ENCODE measurements at places on chromosomes 12 and 14.
A peak's percentile ranks its signal among the peaks of the same experiment; 100 is the strongest.

DNA sequence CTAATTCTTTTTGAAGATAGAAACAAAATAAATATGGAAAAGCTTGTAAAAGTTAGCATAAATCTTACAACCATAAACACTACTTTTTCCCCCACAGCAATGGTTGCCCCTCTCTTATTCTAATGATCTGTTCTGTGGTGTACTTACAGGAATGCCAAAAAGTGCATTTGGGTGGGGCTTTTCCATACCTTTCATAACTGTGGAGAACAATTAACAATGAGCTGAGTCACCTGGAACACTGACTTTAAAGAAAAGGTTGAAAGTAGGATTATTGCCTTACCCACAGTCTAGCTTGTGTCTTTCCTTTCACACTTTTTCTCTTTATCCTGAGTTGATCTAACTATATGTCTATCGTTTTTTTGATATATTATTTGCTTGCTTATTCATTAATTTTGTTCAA is 86.9 kb downstream of the TPH2 start:
- DNase-seq: no peak

DNA sequence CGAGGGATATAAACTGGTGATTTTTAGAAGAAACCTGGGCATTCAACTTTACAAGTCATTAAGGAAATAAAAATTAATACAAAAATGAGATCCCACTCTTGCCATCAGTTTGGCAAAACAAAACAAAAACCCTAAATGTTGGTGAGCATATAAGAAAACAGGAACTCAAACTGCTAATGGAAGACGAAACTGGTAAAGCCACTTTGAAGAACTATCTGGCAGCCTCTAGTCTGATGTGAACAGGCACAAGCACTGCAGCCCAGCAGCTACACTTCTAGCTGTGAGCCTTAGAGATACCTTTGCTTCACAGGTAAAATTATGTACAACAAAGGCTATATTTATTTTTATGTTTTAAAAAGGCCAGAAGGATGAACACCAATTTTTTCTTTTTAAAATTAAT is 459.6 kb downstream of the ZFP36L1 start:
- DNase-seq: no peak

DNA sequence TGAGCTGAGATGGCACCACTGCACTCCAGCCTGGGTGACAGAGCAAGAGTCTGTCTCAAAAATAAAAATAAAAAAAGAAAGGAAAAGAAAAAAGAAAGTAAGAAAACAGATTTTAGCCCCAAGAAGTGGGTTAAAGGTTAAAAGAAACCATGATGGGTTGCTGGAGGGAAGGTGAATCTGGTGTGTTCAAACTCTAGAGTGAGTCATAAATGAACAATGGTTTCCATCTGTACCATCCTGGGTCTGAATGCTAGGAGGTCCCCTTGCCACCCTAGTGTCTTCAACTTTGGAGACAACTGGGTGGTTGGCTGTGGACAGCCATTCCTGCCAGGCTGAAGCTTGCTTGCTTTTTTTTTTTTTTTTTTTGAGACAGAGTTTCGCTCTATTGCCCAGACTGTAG is 1.6 kb upstream of the RPS26 start:
- DNase-seq: peak; percentile 30

DNA sequence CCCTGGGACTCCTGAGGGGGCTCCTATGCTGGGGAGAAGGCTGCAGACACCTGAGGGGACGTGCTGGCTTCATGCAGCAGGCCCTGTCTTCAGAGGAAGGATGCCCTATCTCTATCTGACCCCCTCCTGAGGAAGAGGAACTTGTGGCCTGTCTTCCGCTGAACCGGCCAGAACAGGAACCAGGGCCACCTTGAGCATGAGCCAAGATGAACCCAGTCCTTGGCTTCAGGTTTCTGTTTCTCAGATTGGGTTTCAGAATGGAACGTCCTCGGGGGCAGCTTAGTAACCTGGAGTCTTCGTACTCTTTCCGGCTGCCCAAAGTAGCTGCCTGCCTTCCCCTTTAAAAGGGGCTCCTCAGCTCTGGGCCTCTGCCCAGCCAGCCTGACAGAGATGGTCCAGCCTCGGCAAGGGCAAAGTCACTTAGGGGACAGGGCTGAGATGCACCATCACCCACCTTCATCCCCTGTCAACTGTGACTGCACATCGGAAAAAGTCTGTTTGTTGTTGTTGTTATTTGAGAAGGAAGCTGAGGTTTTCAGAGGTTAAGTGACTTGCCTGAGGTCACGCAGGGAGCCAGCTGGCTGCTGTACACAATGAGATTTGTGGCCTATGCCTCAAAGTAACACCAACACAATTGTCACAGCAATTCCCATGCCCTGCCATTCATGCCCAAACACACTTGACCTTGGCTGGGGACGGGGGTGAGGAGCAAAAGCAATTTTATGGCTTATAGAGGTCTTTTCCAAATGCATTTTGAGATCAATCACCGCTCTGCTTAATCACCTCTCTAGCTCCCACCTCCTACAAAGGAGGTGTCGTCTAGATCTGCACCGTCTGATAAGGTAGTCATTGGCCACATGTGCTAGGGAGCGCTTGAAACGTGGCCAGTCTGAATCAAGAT is 13.4 kb downstream of the ASB2 start:
- DNase-seq: no peak

- DNase-seq: no peak
Measured at GRCh38 chr12:22802883-22803630, 178.1 kb downstream of the ETNK1 start.

GRCh38 chr14:64730681-64731080 is 26.5 kb downstream of the PLEKHG3 start:
- no peak for DNase-seq

DNA sequence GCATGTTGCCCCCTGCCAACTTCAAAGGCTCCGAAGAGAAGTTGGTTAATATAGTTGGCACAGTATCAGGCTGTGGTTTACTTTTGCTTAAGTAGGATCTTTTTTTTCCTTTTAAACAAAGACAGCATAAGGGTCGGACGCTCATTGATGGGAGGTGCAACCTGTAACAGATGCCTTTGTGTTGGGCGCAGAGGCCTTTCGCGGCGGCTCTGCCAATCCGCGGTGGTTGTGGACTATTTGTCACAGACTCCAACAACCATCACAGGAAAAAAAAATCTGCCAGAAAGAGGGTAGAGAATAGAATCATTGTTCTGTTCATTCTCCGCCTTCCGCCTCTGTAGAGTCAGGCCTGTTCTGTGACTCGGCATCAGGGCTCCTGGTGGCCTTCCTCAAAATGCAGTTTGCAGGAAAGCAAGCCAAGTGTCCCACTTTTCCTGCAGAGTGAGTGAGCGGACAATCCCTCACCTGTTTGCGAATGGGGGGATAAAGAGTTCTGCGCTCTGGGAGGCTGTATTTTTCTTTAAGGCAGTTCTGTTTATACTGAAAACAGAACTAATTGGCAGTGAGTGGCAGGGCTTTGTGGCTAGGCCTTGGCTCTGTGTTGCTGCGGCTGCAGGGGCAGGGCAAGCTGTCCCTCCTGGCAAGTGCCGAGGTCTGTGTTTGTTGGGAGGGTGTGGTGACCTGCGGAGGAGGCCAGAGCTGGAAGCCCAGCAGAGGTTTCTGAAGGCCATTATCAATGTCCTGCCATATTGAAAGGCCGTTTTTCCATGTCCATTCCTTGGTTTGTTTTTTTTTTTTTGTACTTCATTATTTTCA is 83.0 kb upstream of the PIWIL1 start:
- DNase-seq: no peak

DNA sequence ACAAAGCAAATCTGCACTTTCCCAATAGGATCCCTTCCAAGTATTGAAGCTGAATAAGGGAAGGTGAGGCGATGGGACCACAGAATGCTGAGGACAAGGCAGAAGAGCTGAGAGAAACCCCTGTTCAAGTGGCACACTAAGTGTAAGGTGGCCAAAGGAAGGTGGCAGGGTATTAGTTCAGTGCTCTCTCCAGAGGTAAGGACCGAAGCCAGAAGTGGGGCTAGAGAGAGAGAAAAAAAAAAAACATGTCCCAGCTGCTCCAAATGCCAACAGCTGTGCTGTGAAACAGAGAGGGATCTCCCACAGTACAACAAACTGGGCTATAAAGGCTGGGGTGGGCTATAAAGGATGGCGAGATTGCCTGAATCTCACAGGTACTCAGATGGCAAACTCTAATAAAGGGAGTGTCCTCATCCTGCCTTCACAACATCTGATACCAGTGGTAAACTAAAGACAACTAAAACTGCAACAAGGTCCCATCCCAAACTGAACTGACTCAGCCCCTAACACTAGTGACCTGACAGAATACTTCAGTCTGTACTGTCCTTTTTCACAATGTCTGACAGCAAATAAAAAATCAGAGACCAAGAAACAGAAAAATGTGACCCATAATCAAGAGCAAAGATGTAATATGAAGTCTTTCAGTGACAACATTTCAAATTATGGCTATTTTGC is 47.9 kb downstream of the CDK17 start:
- no peak for DNase-seq

DNA sequence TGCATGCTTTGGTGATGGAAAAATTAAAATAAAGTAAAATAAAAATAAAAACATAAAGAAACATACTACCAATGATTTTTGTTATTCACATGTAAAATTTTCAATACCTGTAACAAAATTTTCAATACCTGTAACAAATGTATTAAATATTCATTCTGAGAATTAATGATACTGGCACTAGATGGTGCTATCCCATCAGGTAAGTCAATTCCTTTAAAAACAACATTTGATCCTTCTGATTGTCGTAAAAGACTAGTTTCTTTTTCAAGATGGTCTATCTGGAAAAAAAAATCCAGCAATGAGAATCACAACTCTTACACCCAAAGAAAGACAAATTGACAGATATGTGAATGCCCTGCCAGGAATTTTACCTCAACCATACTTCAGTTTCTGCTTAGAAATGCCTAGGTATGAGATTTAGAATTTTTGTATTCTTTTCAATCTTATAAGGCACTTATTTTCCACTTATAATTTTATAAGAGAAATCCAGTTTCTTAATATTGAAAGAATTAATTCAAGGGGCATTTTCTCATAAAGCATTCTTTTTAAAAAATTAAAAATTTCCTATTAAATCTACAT is 30.7 kb downstream of the CEP290 start:
- DNase-seq: peak; percentile 72

GRCh38 chr12:53572134-53572758 is 53.9 kb downstream of the ATF7 start:
- DNase-seq: no peak

GRCh38 chr12:26273811-26274210 is 78.4 kb downstream of the SSPN start:
- peak; percentile 23 for DNase-seq

DNA sequence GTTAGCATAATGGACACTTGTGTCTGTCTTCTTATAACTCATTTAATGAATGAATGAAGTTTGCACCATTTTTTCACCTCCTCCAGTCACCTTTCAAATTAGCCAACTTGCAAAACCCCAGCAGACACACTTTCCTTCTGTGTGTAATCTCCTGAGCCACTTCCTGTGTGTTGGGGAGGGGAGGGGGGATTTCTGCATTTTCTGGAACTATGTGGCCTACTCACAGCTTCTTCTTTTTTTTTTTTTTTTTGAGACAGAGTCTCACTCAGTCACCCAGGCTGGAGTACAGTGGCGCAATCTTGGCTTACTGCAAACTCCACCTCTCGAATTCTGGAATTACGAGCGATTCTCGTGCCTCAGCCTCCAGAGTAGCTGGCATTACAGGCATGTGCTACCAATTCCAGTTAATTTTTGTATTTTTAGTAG is 4.1 kb upstream of the SERPINA1 start:
- peak; percentile 63 for DNase-seq

DNA sequence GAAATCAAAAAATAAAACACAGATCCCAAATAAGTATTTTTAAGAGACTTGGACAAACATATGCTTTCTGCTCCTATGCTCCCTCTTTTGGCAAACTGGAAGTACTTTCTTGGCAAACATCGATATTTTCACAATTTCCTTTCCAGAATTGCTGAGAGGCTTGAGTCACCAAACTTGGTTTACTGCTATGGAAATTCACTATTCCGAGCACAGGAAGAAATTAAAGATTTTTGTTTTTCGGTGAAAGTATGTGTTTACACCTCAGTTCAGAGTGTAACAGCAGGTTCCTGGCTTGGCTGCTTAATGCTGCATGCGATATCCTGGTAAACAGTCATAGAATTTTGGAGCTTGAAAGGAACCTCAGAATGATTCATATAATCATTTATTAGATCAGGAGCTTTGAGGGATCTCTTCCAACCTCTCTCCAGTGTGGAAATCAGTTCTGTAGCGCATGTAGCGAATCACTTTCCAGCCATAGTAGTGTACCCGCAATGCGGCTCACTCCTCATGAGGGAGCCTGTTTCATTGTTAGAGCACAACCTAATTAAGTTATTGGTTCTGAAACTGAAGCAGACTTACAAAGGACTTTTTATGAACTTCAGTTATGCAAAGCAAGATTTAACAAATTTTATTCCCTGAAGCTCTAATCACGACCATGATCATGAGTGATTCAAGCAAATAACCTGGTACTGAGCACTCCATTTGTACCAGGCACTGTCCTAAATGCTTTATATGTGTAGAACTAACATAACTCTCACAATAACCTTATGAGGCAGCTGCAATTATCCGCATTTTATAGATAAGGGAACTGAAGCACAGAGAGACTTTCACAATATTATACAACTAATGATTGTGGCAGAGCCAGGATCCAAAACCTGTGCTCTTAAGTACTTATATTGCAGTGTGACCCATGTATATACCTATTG is 56.4 kb upstream of the ATP2A2 start:
- DNase-seq: peak; percentile 92

DNA sequence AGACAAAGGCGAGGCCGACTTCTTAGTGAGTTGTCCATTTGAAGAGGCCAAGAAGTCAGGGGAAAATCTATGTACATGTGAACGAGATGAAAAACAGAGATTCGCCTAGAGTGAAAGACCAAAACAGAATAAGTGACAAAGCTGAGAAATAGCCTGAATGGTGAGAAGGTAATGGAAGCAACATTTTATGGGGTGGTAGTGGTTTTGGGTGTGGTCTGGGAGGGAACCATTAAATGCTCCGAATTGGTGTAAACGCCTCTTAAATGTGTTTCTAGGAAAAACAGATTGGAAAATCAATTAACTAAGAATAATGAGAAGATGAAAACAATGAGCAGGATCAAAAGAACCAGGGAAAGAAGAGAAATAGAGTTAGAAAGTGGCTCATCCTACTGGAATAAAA is 83.8 kb upstream of the MANSC4 start:
- no peak for DNase-seq

DNA sequence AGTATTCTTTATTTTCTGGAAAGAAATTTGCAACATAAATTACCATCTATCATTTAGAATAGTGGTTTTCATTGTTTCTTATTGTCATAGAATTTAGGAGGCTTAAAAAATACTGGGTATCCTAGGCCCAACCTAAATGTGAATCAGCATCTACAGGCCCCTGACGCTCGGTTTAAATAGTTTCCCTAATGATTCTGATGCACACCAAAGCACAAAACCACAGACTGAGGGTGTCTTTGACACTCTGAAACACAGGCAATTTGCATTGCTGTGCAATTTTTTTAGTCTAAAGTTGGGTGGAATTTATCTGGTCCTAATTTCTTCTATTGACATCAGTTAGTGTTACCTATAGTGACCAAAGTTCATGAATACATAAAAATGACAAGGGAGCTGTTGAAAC is 87.6 kb upstream of the SSTR1 start:
- no peak for DNase-seq

GRCh38 chr14:89504091-89504490 is 87.1 kb upstream of the FOXN3 start:
- peak; percentile 40 for DNase-seq
